Dermis blood vessel endothelial cell (primary cell): ENCODE measurements at places on chromosomes 16 and 17. TPM values are rescaled to one million over a fixed set of nuclear protein-coding genes. Genes with fewer than 3 reads are reported as not detected.

Gene NXN
- 123 and 138 TPM in 2 replicates for total RNA-seq

Gene ABI3
- total RNA-seq, result 12.9 and 21.7 TPM in 2 replicates

Gene MYH2
- not detected in 2 replicates for total RNA-seq

Gene CNTD1
- total RNA-seq, result 0.34 TPM in 1 of 2 replicates, not detected in the other

Gene GP1BA
- not detected in 2 replicates for total RNA-seq

Gene C16orf90
- total RNA-seq, result not detected in 2 replicates

Gene TEKT5
- total RNA-seq, result not detected in 2 replicates

Gene FN3K
- 7.0 and 8.5 TPM in 2 replicates for total RNA-seq

Gene C16orf74
- 9.4 and 12.4 TPM in 2 replicates for total RNA-seq

Gene PRSS8
- not detected in 2 replicates for total RNA-seq

Gene C16orf89
- not detected in 2 replicates for total RNA-seq

Gene OSBPL7
- total RNA-seq, result 8.9 and 11.6 TPM in 2 replicates

Gene CMTM2
- 0.34 TPM in 1 of 2 replicates, not detected in the other for total RNA-seq

Gene SP2
- total RNA-seq, result 1.7 and 2.6 TPM in 2 replicates

Gene TMIGD1
- not detected in 2 replicates for total RNA-seq

Gene CRYM
- not detected in 2 replicates for total RNA-seq

Gene SLC6A2
- total RNA-seq, result not detected in 2 replicates

Gene STH
- total RNA-seq, result not detected in 2 replicates

Gene LPCAT2
- total RNA-seq, result 23.9 and 37.6 TPM in 2 replicates

Gene CTRB2
- not detected in 2 replicates for total RNA-seq

Gene ASPA
- total RNA-seq, result not detected in 2 replicates

Gene ABCA8
- total RNA-seq, result under 0.01 and 0.19 TPM in 2 replicates

Gene CHST6
- 1.2 and 1.9 TPM in 2 replicates for total RNA-seq

Gene CCL1
- total RNA-seq, result not detected in 2 replicates

Gene TBC1D28
- total RNA-seq, result not detected in 2 replicates

Gene ADAM11
- total RNA-seq, result under 0.01 and 0.09 TPM in 2 replicates

Gene KRTAP9-8
- not detected in 2 replicates for total RNA-seq

Gene LGALS3BP
- total RNA-seq, result 3.5 and 7.5 TPM in 2 replicates

Gene TMC7
- total RNA-seq, result 4.4 and 6.5 TPM in 2 replicates

Gene DNAAF1
- total RNA-seq, result under 0.01 TPM in 1 of 2 replicates, not detected in the other

Gene DNASE1L2
- total RNA-seq, result 0.51 and 0.56 TPM in 2 replicates

Gene MMP28
- 14.1 and 38.1 TPM in 2 replicates for total RNA-seq

Gene CARD14
- 0.34 and 1.1 TPM in 2 replicates for total RNA-seq

Gene UNC45B
- total RNA-seq, result not detected in 2 replicates

Gene IL17C
- not detected in 2 replicates for total RNA-seq

Gene TBC1D3E
- total RNA-seq, result not detected in 2 replicates

Gene RRAD
- total RNA-seq, result 0.84 and 1.9 TPM in 2 replicates

Gene FTO
- 62.6 and 113 TPM in 2 replicates for total RNA-seq

Gene TP53TG3F
- not detected in 2 replicates for total RNA-seq

Gene KRT31
- total RNA-seq, result not detected in 2 replicates

Gene RAMP2
- 9.7 and 13.1 TPM in 2 replicates for total RNA-seq

Gene GAS2L2
- 0.05 and 0.17 TPM in 2 replicates for total RNA-seq

Gene TMEM235
- total RNA-seq, result 0.51 and 0.84 TPM in 2 replicates

Gene HEATR9
- not detected in 2 replicates for total RNA-seq

Gene HOXB1
- not detected in 2 replicates for total RNA-seq

Gene APOBR
- total RNA-seq, result under 0.01 and 0.05 TPM in 2 replicates

Gene SLC5A11
- total RNA-seq, result 0.05 and 0.17 TPM in 2 replicates

Gene DNAH9
- total RNA-seq, result not detected in 2 replicates

Gene SLC5A10
- not detected in 2 replicates for total RNA-seq

Gene KRTAP17-1
- not detected in 2 replicates for total RNA-seq

Gene SDR42E1
- 8.7 and 10.5 TPM in 2 replicates for total RNA-seq

Gene SSTR5
- 0.17 and 1.1 TPM in 2 replicates for total RNA-seq

Gene SLC16A3
- 99.4 and 121 TPM in 2 replicates for total RNA-seq

Gene GPR139
- total RNA-seq, result not detected in 2 replicates

Gene MYH1
- total RNA-seq, result not detected in 2 replicates

Gene CASKIN1
- 0.05 and 0.17 TPM in 2 replicates for total RNA-seq
